ENCODE measurements at places on chromosomes 4 and X.

DNA sequence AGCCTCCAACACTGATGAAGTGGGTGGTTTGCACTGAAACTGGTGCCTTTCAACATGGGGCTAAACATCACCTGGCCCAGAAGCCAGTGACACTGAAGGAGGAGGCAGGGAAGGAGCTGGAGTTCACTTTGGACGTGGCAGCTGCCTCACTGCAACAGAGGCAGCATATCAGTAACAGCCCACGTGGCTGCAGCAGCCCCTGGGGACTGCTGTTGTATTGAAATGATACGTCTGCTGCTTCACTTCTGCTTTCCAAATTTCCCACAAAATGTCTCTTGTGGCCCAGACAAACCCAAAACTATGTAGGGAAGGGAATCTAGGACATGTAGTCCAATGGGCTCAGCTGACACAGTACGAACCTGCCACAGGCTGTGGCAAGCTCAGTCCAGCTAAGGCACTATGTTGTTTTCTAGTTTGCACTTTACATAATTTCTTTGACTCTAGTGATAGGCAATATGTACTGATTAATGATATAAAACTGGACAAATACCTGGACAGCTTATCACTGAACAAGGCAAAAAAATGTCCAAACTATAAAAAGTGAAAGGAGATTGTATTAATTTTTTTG, 84.7 kb upstream of the RAPGEF2 start:
- DNase-seq, result no peak

DNA sequence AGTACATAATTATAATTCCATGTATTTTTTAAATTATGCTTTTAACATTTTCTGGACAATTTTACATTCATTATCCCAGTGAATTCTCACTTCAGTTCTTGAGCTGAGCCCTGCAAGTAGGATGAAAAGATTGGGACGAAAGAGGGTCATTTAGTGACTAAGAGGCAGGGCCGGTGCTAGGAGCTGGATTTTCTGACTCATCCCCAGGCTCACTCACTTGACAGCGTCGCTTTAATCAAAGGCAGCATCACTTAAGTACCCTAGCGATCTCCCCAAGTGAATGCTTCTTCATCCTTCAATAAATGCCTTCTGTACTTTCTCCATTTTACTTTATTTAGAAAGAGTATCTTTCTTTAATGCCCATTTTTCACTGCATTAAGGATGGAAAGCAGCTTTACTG, 263.6 kb downstream of the HS3ST1 start:
- DNase-seq, result no peak

DNA sequence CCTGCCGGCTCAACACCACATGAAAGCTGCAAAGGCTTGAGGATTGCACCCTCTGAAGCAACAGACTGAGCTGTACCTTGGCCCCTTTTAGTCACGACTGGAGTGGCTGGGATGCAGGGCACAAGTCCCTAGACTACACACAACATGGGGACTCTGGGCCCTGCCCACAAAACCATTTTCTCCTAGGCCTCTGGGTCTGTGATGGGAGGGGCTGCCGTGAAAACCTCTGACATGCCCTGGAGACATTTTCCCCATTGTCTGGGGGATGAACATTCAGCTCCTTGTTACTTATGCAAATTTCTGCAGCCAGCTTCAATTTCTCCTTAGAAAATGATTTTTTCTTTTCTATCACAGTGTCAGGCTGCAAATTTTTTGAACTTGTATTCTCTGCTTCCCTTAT, 123.5 kb upstream of the SMARCAD1 start:
- DNase-seq, result no peak

DNA sequence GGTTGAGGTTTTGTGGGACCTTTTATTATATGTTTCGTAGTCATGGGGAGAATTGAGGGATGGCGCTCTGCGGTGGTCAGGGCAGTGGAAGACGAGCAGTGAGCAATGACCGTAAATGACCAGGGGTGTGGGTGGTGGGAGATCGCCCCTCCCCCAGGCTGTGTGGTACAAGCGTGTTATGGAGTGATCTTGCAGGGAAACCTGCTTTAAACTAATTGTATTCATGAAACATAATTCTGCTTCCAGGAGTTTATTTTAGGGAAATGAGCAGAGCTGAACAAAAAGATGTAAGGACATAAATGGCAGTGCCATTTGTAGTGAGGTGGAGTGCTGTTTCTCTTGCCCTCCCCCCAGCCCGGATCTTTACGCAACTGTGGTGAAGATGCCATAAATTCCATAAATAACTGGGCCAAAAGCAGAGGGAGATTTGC, 20.2 kb downstream of the GYG2 start:
- DNase-seq, result no peak

- no peak for DNase-seq
These were observed 28.1 kb upstream of the HPSE start for GRCh38 chr4:83362492-83363329.

- no peak for DNase-seq
These were observed 199.8 kb upstream of the WDFY3 start for GRCh38 chr4:85166318-85166717.

DNA sequence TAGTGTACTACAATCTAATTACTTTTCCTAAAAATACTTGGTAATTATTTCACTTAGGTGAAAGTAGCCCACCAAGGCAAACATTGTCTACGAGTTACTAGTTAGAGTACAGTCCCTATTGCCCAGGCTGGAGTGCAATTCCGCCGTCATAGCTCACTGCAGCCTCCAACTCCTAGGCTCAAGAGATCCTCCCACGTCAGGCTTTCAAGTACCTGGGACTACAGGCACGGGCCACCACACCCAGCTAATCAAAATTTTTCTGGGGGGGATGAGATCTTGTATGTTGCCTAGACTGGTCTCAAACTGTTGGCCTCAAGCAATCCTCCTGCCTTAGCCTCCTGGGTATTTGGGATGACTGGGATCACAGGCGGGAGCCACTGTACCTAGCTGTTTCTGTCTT, 21.9 kb downstream of the FAM193A start:
- no peak for DNase-seq

DNA sequence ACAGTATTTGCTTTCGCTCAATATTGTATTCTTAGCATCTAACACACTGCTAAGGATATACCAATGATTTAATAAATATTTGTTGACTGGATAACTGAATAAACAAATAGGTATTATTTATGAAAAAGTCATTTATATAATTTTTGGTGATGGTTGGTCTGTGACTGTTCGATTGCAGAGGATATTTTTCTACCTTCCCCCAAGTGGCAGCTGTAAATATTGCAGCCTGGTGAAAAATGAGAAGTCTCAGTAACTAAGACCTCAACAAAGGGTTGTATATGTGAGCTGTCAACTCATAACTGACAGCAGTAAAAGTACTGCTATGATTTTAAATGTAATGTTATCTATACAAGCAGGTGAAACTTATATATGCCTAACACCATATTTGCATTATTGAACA, 36.0 kb downstream of the HTR2C start:
- no peak for DNase-seq

DNA sequence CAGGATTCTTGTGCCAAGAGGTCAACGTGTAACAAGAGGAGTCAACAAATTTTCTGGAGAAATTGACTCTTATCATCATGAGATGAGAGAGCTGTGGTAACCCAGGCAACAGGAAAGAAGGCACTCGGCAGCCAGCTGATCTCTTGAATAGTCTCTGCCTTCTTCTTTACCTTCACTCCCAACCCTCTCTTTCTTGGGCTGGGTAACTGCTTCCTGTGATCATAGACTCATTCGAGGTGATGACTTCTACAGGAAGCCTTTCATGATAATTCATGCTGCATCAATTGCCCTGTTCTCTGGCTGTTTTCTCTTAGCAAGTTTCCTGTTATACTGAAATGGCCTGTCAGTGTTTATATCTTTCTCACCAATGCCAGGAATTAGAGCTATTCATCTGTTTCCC, 70.8 kb upstream of the FSTL5 start:
- no peak for DNase-seq

- no peak for DNase-seq
These were observed 61.8 kb downstream of the BRWD3 start for GRCh38 chrX:80747832-80748231.

GRCh38 chrX:29318012-29318411, 730.8 kb downstream of the IL1RAPL1 start:
- no peak for DNase-seq

DNA sequence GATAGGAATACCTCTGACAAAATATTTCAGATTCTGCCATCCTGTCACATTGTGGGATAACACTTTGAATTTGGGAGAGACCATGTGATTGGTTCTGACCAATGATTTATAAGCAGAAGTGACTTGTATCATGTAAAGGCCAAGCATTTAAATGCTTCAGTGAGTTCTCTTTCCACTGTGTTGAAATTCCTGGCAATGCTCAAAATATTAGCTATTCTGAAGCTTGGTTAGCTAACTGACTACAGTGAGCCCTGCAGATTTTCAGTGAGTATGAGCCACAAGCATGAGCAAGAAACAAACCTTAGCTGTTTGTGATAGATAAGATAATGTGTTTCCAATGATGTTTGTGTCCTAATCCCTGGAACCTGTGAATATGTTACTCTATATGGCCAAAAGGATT, 562.8 kb upstream of the AADAT start:
- DNase-seq, result no peak

DNA sequence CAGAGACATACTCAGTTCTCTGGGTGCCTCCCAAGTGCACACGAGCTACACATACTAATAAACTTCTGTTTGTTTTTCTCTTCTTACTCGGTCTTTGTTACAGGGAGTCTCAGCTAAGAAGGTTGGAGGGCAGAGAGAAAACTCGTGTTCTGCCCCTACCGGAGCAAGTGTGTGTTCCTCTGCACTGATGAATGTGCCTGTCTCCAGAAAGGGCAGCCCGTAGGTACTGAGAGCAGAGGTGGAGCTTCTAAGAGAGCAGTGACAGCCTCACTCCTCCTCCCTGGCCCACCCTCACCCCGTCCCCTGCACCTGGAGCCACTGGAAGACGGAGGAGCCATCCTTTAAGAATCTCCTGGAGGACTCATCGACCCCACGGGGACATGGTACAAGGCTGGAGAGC, 67.6 kb downstream of the MTNR1A start:
- DNase-seq, result peak; percentile 50

DNA sequence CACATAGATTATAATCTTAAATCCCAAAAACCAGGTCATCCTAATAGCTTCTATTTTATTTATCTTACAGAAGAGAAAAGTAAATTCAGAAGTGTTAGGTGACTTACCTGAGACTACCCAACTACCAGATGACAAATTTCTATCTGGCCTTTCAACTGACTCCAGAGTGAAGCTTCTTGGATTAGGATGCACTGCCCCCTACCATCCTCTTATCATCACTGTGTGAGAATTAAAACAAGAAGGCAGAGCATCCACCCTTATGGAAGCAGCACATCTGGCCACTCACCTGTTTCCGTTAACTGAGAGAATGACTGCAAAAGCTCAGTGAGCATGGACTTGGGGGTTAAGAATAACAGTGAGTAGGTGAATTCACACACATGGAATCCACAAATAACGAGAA, 502.6 kb upstream of the TECRL start:
- DNase-seq, result no peak

DNA sequence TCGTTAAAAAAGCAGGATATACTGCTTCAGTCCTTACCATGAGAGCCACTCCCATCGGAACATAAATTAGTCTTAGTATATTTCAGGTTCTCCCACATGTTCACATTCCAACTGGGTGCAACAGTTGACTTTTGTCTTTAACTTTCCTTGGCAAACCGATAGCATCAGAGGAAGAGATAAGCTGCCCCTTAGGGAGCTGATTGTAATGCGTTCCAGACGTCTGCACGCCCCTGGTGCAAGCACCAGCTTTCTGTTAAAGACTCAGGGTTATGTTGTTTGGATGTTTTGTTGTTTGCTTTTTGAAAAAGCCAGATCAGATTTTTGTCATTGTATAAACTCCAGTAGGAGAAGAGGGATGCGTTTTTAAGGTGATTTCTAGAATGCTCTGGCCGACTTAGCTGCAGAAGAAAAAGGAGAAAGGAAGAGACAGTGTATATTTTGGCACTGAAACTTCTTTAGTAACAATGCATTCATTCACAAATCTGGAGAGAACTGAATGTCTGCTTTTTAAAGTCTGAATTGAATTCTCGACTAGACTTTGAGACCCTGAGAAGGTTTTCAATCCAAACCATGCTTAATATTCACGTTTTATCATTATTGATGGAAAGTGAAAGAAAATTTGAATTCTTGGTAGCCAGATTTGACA, 160.9 kb downstream of the CBR4 start:
- no peak for DNase-seq

GRCh38 chr4:22483551-22483981, 32.3 kb downstream of the ADGRA3 start:
- no peak for DNase-seq

- DNase-seq, result no peak
These were observed 39.0 kb upstream of the PROM1 start for GRCh38 chr4:16122784-16123183.

- DNase-seq, result no peak
These were observed 1071.8 kb downstream of the FAT4 start for GRCh38 chr4:126386512-126386911.

DNA sequence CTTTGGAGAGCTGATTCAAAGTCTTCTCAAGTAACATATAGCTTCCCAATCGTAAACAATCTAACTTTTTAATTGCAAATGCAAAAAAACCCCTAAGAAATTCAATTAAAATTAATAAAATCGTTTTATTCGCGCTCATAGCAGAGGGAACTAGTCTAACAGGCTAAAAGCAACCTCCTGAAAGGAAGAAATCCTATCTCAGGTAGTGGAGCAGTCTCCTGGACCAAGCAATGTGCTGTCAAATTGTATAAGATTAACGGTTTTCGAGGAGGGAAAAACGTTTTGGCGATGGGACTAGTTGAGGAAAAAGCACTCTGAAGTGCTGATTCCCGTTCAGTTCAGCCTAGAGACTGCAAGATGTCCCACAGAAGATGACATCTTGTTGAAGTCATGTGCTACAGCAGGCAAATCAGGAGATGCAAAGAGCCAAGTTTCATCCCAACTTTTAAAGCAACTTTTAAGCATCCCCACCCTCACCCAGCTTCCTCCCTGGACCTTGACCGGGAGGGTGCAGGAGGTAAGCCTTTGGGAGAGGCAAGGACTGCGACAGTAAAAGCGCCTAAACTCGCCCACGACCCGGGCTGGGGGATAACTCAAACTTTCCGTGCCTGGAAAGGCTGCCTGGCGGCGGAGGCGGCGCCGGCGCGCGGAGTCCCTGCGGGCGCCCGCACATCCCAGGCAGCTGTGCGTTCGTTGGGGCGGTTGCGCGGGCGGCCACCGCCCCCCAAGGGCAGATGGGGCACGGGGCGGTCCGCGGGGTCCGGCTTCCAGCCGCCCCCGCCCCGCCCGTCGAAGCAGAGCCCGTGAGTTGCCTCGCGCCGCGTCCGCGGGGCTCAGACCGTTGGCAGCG, 784 bp downstream of the MAP7D3 start:
- no peak for DNase-seq

DNA sequence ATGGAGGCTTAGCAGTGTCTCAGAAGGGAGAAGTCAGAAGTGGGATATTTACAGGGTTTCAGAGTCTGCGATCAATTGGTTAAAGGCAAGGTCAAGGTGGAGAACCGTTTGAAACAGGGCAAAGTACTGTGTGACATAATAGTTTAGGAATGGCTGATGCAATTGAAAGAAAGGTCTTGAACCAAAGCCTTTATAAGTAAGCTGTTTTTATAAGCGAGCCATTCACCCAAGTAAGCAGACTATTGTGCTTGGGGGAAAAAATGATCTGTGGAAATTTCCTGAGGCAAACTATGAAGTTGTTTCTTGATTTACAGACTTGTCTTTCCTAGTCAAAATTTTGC, 327.3 kb downstream of the CAMK2D start:
- no peak for DNase-seq

- no peak for DNase-seq
These were observed 345.1 kb upstream of the TACR3 start for GRCh38 chr4:104064646-104065577.

- DNase-seq, result no peak
These were observed 43.0 kb upstream of the FAM9A start for GRCh38 chrX:8844157-8844556.
